ENCODE measurements at places on chromosomes 6 and 20.

DNA sequence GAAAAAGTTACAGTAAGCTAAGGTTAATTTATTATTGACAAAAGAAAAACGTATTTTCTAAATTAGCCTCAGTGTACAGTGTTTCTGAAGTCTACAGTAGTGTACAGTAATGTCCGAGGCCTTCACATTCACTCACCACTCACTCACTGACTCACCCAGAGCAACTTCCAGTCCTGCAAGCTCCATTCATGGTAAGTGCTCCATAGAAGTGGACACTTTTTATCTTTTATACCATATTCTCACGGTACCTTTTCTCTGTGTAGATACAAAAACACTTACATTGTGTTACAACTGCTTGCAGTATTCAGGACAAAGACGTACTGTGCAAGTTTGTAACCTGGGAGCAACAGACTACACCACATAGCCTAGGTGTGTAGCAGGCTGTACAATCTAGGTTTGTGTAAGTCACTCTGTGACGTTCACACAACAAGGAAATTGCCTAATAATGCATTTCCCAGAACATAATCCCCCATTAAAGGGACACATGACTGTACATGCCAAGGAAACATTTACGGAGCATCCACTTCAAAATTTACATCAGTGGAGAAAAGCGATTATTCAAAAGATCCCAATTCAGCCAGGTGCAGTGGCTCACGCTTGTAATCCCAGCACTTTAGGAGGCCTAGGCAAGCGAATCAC, 133.4 kb downstream of the BANF2 start:
- peak; percentile 49 for DNase-seq

- no peak for DNase-seq
These were observed 321.5 kb upstream of the SASH1 start for GRCh38 chr6:148021165-148021564.

- DNase-seq, result no peak
These were observed 209.8 kb downstream of the TFAP2A start for GRCh38 chr6:10205120-10205519.

- no peak for DNase-seq
These were observed 40.9 kb upstream of the PKIB start for GRCh38 chr6:122569230-122569771.

- no peak for DNase-seq
These were observed 6.4 kb downstream of the MYLK4 start for GRCh38 chr6:2744209-2744771.

DNA sequence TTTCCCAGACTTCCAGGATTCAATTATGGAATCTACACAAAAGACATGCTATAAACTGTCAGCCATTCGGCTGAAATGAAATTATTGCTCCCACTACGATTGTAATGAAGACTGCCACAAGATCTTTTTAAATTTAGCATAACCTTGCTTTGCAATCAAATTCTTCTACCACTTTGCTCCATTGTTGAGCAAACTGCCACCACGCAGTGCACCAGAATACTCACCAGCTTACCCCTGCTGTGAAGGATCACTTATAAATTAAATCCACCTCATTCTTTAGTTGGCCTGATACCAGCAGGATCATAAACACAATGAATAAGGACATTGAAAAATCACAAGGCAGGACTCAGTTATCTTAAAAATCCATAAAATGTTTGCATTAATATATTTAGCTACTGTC, 151.8 kb upstream of the PRND start:
- no peak for DNase-seq

GRCh38 chr20:56664796-56665195, 35.7 kb downstream of the TFAP2C start:
- peak; percentile 46 for DNase-seq

- no peak for DNase-seq
These were observed 12.9 kb upstream of the ADTRP start for GRCh38 chr6:11791354-11792107.

DNA sequence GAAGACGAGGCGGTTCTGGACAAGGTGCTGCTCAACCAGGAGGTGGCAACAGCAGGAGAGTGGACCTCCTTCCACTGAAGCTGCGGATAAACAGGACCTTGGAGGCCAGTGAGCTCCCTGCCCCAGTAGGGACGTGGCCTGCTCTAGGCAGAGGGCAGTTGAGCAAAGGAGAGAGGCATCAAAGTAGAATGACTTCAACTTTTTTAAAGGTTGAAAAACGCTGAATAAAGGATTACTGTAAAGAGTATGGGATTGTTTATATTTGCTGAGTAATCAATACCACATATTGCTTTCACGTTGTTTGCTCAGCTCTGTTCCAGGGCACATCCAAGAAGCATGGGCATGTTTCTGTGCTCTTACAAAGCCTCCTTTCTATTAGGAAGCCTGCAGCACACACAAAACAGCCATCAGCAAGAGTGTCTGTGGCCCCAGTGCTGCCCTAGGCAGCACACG, 48.1 kb downstream of the ERMARD start:
- DNase-seq, result no peak

GRCh38 chr20:63424613-63425012, 47.8 kb downstream of the KCNQ2 start:
- no peak for DNase-seq

DNA sequence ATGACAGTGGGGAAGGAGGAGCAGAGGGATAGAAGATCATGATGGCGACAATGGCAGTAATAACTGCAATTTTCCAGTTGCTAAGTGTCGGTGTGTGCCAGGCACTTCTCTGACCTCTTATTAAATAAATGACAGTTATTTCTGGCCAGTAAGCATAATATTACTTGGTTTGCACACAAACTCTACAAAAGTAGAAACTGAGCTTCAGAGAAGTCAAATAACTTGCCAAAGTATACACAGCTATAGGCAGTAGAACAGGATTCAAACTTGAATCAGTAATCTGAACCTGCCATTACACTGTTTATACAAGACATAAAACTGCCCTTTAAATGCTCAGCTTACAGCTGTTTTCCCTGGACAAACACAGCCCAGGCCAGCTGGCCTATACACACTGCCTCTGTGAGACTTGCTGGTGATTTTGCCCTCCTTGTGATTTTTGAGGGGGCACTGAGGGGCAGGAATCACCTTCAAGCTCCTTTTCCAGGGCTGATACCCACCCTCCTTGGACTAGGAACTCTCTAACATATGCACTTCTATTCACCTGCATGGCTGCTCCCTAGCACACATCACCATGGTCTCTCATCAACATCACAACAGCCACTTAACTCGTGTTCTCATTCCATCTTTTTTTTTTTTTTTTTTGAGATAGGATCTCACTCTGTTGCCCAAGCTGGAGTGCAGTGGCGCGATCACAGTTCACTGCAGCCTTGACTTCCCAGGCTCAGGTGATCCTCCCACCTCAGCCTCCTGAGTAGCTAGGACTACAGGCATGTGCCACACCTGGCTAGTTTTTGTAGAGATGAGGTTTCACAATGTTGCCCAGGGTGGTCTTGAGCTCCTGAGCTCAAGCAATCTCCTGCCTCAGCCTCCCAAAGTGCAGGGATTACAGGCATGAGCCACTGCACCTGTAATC, 63.6 kb downstream of the SLC23A2 start:
- no peak for DNase-seq

DNA sequence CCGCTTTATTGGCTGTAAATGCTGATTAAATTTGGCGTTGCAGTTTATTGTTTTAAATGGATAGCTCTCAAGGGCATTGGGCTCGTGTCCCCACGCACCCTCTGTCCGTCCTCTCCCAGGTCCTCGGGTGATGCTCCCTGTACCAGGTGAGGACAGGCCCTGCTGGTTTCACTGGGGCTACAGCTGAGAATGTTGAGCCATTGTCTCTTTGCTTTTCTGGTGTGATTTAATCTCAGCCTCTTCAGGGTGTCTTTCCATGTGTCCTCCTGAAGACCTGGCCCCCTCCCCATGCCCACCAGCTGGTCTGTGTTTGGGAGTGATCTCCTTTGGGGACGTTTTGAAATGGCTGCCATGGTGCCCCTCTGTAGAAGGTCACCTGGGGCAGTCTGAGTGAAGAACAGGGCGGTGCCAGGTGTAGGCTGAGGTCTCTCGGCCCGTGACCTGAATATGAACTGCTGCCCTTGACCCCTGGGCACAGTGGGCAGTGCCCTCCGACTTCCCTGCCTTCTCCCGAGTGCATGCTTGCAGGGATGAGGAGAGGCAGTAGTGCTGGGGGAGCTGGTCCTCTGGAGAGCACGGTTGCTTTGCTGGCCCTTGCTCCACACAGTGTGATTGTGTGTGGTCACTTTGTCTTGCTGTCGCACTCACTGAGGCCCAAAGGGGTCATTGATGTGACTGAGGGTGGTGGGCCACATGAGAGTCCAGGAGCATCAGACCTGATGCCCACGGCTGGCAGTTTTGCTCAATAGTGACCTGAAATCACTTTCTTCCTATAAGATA, 12.4 kb upstream of the C20orf204 start:
- no peak for DNase-seq

DNA sequence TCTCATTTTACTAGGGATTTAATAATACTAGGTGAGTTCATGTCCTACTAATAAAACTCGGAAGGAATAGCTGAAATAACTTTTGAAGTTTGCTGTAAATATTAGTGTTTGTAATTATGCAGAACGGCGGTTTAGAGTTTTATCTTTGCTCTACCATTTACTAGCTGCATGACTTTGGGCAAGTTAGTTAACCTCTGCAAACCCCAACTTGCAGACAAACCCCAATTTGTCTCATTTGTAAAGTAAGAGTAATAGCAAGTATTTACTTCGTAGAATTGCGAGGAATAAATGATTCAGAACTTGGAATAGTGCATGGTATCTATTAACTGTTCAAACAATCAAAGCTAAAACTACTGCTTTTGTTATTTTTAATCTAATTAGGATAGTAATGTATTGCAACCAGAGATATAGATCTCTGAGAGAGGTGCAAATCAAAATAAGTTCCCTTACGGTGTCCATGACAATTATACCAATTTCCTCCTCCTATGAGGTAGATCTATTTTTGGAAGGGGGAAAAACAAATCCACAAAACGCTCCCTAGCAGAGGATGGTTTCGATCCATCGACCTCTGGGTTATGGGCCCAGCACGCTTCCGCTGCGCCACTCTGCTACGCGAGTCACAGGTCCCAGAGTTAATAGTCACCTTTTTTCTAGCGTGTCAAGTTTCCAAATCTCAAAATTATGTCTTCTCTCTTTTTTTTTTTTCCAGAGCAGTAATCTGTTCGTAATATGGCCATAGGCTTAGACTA, 35.1 kb upstream of the BTN3A2 start:
- peak; percentile 73 for DNase-seq

DNA sequence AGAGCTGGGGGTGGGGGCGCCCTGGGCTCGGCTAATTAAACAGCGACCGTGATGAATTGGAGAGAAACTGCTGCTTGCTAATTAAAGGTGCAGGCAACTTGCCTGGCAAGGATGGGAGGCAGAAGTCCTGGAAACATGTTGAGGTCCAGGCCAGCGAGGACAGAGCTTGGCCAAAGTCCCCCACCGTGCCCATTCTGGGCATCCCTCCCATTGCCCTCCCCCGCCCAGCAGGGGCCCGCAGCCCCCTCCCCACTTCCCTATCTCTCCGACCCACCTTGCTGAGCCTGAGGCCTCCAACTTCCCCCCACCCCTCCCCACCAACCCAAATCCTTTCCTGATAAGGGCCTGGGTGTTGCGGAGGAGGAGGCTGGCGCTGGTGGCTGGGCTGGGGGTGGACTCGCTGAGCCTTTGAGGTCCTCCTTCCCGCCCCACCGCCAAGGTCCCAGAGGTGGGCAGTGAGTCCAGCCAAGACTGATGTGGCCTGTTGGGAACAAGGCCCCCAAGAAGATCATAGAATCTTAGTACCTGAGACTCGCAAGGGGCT, 23.3 kb downstream of the C20orf203 start:
- no peak for DNase-seq

DNA sequence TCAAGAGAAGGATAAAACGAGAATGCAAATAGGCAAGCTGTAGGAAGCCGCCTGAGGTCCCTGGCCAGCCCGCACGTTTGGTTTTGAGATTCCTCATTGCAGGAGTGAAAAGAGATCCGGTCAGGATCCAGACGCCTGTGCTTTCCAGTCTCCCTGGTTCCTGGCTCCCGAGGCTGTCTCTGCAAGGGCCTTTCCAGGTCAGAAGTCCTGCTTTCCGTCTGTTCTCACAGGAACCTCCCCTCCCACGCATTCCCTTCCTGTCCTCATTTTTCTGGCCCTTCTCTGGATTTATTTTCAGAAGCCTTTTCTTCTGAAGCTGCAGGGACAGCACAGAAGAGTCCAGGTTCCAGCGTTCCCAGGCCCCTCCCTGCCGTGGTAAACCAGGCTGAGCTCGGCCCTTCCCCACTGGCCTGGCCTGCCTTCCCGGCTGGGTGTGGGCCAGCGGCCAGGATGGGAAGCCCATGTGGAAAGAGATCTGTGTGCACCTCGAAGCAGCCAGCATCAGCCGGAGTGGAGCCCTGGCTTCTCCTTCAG, 54.0 kb downstream of the TMEM242 start:
- DNase-seq, result no peak

DNA sequence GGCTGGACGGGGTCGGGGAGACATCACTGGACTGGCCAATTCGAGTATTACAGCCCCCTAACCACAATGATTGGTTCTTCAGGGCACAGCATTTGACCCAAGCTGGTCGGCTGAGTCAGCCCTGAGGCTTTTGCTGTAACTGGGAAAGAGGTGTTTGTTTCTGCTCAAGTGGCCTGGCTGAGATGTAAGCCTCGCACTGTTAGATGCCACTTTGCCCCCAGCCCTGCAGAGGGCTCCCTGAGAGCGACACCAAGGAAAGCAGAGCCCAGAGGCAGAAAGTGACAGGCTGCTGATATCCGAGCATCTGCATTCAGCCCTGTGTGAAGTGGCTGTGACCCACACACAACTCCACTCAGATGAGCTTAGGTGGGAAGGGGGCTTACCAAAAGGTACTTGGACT, 19.4 kb downstream of the ERGIC3 start:
- peak; percentile 34 for DNase-seq

Data from HAP-1 (cell line).